ENCODE measurements at places on chromosomes 11 and 22.

- DNase-seq: no peak
Measured at GRCh38 chr11:14223636-14224288, 135.2 kb downstream of the RRAS2 start.

- no peak for DNase-seq
Measured at GRCh38 chr11:69102732-69103615, 52.8 kb upstream of the SMIM38 start.

DNA sequence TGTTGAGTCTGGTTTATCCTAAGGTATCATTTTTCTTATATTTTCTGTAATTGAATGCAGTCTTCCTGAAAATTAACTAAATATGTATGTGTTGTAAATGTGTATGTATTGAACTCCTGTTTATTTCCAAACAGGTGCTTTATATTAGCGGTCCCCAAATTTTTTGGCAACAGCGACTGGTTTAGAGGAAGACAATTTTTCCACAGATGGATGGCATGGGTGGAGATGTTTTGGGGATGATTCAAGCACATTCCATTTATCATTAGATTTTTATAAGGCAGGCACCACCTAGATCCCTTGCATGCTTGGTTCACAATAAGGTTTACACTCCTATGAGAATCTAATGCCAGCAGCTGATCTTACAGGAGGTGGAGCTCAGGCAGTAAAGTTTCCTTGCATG, 210.5 kb upstream of the ANO3 start:
- DNase-seq: no peak

DNA sequence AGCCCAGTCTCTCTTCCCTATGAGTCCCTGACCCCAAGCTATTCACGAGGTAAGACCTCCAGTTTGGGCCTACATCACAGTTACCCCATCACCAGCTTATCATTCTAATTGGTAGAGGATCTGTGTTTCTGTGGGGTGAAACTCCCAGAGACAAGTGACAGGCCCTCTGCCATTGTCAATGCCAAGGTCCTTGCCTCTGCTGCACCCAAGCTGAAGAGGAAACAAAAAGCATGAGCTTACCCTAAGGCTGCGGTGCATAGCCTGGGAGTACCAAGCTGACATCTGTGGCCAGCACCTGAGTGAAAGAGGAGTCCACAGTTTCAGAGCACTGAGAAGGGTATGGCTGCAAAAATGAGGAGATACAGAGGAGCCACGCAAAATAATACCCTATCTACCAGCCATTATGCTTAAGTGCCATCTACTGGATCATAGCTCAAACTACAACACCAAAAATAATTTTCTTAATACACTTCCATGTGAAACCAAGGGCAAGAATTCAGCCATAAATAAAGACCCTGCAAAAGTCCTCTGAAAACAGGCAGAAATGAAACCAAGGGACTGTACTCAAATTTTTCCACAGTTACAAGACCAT, 62.3 kb upstream of the ANO5 start:
- DNase-seq: no peak

- no peak for DNase-seq
Measured at GRCh38 chr22:40403141-40403540, 32.7 kb downstream of the SGSM3 start.

DNA sequence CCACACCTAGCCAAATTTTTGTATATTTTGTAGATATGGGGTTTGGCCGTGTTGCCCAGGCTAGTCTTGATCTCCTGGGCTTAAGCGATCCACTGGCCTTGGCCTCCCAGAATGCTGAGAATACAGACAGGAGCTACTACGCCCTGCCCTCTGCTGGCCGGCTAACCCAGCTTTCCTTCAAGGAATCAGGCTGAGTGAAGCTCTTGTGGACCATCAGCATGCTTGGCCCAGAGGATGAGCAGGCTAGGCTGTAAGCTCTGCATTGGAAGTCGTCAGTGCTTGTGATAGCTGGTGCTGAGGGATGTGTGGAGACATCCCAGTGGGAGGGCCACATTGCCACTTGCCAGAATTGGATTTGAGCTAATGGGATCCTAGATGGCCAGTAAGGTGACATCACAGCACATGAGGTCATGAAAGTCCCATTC, 60.6 kb downstream of the MED15 start:
- DNase-seq: no peak

GRCh38 chr22:45261407-45262088, 20.9 kb upstream of the KIAA0930 start:
- DNase-seq: no peak

DNA sequence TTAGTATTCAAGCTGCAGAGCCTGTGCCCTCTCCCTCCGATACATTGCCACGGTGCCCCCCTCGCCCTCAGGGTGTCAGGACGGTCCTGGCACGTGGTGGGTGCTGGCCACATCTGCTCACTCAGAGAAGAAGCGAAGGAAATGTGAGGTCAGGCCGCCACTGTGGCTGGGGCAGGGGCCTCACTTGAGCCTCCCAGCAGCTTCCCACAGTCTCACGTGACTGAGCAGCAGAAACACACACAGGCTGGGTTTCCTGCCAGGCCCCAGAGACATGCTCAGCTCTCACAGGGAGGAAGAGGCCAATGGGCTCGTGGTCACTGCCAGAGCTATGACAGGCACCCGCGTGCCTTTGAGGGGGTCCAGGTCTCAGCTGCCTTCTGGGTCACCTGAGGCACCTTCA, 37.9 kb upstream of the PRR5 start:
- DNase-seq: no peak

GRCh38 chr11:19711911-19712280, 741 bp upstream of the NAV2 start:
- DNase-seq: no peak

DNA sequence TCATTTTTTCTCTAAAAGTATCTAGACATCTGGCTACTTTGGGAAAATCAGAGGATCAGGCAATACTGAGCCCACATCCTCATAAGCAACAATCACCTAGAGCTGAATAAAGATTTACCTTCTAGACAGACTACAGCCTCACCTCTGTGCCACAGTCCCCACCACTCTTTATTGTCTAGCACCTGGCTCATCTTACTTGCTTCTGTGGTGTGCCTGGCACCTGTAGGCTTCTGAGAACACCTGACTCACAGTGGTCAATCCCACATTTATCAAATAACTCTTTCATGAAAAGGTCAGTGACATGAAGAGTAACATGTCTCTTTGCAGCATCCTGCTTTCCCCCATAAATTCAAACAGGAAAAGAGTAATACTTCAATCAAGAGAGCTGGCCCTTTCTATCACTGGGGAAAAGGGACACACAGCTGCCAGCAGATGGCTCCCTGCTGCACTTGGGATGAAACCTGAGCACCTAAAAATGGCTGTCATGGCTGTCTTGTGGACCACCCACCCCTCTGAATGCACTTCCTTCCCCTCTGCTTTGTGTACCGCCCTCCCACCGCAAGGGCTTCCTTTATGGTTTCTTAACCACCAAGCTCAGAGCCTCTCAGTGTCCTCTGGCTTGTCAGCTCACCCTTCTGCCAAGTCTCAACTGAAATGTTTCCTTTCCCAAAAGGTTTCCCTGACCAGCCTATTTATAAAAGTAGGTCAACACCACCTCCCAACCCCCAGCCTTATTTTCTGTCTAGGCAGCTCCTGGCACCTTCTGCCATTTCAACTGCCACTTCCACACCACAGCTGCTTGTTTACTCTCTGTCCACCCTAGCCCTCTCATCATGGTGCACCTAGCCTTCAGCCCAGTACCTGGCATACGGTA, 9.3 kb downstream of the TFIP11 start:
- DNase-seq: no peak

DNA sequence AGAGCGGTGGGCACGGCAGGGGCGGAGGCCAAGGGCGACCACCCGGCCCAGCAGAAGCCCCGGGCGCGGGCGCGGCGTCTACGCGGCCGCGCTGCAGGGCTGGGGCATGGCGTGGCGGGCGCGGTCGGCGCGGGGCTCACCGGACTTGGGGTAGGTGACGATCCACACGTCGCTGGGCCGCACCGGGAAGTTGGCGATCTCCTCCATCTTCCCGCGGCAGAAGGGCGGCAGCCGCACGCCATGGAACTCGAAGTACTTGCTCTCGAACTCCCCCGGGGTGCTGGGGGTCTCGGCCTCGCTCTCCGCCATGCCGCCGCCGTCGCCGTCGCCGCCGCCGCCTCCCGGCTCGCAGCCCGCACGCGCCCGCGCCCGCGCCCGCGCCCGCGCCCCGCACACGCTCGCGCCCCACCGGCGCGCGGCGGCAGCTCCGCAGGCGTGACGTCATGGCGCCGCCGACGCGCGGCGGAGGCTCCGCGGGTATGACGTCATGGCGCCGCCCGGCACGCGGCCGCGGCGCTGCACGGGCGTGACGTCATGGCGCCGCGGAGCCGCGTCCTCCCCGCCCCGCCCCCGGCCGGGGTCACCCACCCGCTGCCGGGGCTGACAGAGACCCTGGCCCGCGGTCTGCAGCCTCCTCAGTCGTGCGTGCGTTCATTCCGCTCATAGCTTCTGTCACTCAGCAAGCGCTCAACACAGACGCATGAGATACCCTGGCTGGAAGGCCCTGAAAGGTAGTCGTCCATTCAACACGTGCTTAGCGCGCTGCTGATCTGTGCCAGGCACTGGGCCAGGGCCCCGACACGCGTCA, at the start of gene SULT4A1:
TSS of gene SULT4A1 (minus strand) at position 440 of the 808 bp plus-strand sequence. CDS start at position 309, 131 bp downstream.
- DNase-seq: no peak

- DNase-seq: no peak
Measured at GRCh38 chr22:42942351-42942750, 72.6 kb downstream of the PACSIN2 start.

GRCh38 chr11:68342459-68343158, 30.2 kb downstream of the LRP5 start:
- DNase-seq: peak; percentile 58

DNA sequence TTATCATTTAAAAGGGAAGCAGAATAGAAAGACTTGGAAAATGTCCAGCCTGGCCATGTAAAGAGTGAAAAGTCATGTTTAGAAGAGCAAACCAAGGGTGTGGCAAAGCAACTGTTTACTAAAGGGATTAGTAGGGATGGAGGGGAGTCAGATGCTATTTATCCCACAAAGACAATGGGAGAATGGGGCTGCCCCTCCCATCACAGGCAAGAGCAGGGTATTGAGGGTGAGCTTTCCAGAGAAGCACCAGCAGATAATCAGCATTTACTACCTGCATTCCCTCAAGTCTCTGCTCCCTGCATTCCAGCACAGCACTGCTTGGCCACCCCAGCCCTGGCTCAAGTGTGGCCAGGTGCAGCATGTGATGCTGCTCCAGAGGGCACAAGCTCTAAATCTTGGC, 18.5 kb upstream of the QSER1 start:
- DNase-seq: no peak

DNA sequence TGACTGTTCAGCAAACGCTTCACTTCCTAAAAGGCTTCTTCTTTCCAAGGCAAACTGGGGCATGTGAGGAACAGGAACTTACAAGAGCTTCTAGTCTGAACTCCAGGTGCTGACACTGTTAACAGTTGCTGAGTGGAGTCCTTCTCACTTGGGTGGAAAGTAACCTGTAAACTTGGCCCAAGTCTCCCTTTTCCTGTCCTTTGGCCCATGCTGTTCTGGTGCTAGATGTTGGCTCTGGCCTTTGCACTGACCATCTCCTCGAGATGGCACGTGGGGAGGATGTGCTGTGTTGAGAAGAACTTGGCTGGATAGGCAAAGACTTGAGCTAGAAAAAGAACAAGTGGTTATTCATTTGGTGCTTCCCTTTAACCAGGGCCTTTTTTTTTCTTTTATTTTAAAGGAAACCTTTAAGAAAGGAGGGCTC, 53.6 kb downstream of the PTPRJ start:
- DNase-seq: no peak

GRCh38 chr22:29658176-29658575, 54.7 kb downstream of the NF2 start:
- DNase-seq: no peak

- DNase-seq: no peak
Measured at GRCh38 chr11:1077033-1077416, 2.4 kb downstream of the MUC2 start.

- DNase-seq: no peak
Measured at GRCh38 chr11:66473608-66474515, 6.4 kb upstream of the DPP3 start.

DNA sequence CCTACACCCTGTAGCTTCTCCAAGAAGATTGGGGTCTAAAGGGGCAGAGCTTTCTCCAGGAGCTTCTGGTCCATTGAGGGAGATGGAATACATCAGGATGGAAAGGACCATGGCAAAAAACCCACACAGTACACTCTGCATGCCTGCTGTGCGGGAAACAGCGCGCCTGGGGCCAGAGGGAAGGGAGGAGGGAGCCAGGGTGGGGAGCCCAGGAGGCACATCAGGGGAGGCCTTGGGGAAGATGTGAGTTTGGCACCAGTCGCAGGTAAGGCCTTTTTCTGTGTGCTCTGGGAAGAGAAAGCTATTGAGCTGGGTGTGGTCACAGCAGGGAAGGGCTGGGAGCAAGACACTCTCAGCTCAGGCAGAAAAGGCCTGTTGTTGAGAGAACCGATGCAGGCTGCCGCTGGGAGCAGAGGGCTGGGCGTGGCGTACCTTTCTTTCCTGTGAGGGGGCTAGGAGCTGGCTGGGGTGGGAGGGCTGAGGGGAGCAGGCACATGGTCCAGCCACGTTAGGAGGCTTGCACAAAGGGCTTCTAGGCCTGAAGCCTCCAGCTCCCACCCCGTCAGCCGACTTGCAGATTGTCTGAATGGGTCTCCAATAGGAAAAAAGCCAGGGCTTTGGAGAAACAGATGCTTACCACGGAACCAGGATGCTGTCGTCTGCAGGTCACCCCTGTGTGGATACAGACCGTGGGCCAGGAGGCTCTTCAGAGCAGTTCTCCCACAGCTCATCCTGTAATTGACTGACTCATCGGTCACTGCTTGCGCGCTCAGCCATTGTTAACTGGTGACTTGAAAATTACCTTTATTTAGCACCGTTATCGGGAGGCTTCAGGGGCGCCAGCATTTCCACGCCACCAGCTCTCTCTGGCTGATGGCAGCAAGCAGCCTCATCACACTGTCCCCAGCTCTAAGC, 237.3 kb downstream of the ST3GAL4 start:
- DNase-seq: no peak

- DNase-seq: no peak
Measured at GRCh38 chr11:84905411-84905810, 721.7 kb downstream of the DLG2 start.

- DNase-seq: no peak
Measured at GRCh38 chr22:36274531-36274930, 21.6 kb downstream of the APOL1 start.

- DNase-seq: no peak
Measured at GRCh38 chr22:29370537-29370936, 17.8 kb downstream of the AP1B1 start.

GRCh38 chr11:107301878-107302277, 155.7 kb downstream of the CWF19L2 start:
- peak; percentile 0 for DNase-seq

GRCh38 chr11:68181719-68182451, 31.2 kb downstream of the KMT5B start:
- DNase-seq: no peak

GRCh38 chr22:30535182-30535581, 11.4 kb downstream of the SEC14L6 start:
- no peak for DNase-seq

GRCh38 chr11:47350315-47350714, 2.2 kb downstream of the MYBPC3 start:
- no peak for DNase-seq

Data from renal cortex interstitium (tissue), 15 donors.